A549 treated with Hydrocortisone at 1 μM for 4 hours (cell line): ENCODE measurements at places on chromosomes 5 and 9. TPM values are rescaled to one million over a fixed set of nuclear protein-coding genes. Genes with fewer than 3 reads are reported as not detected.

ADAMTS19 gene
- total RNA-seq: not detected in 5 replicates

ITGA2 gene
- total RNA-seq: 9.3 to 15.7 TPM (median 11.8 TPM) in 5 replicates

OR1Q1 gene
- not detected in 5 replicates for total RNA-seq

SPINK6 gene
- 0.37 to 0.73 TPM (median 0.45 TPM) in 5 replicates for total RNA-seq

KIF2A gene
- total RNA-seq: 27.7 to 51.8 TPM (median 34.9 TPM) in 5 replicates
